ENCODE measurements at places on chromosomes 7 and 10. TPM values are rescaled to one million over a fixed set of nuclear protein-coding genes. Genes with fewer than 3 reads are reported as not detected.

TEX36 gene
- total RNA-seq = not detected

DNA sequence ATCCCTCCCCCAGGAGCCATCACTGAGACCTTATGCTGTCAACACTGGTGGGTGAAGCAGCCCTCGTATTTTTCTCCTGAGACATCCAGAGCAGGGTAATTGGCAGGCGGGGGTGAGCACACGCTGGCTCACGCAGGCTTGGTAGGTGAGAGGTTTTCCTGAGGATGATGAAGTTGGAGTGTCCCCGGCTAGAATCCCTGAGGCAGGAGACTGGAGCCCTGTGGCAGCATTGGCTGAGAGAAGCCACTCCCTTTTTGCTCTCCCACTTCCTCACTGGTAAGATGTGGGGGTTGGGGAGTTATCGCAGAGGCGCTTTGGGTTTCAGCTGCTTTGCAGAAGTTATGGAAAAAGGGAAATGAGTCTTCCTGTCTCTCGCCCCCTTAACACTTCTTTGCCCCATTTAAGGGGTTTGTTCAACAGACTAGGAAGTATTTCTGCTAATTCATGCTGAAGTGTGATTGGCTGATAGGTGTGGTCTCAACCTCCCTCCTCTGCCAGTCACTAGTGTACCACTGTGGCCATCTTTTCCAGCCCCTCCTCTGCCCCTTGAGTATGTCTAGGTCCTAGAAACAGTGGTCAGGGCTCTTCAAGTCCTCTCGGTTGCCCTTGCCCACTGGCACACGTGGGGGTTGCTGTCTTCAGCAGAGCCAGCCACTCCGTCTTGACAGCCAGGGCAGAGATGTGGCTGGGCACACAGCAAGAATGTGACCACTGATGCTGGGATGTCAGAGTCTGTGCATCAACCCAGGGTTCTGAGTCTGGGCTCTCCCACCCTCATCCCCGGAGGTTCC is 5.7 kb downstream of the ARPC1B start:
- no peaks in the 10 kb centered on the region for H3K36me3 ChIP-seq
- H3K4me1 ChIP-seq = peaks cover 9% of the 10 kb centered on the region
- peak overlapping the region; percentile 85 for H3K27ac ChIP-seq
- peak; percentile 42 for DNase-seq

ELFN1 gene
- total RNA-seq = 0.60 TPM

HOXA1 gene
- 1.4 TPM for total RNA-seq

All from transverse colon (tissue), 4 donors.